ENCODE measurements at places on chromosomes 6 and 20.

GRCh38 chr6:43717822-43718221, 30.2 kb upstream of the MRPS18A start:
- no peak for DNase-seq

DNA sequence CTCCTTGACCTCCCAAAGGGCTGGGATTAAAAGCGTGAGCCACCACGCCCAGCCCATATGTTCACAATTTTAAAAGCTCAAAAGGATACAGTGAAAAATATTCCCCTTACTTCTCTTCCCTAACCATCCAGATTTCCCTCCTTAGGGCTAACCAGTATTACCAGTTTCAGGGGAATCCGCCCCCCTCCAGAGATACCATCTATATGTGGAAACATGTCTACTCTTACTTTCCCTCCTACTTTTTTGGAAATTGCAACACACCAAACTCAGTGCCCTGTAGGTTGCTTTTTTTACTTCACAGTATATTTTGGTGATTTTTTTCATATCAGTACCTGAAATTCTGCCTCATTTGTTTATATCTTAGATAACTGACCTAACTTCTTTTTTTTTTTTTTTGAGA, 6.9 kb upstream of the RPL10A start:
- no peak for DNase-seq

- DNase-seq: no peak
Observed at GRCh38 chr6:20158676-20159075, 53.6 kb downstream of the MBOAT1 start.

DNA sequence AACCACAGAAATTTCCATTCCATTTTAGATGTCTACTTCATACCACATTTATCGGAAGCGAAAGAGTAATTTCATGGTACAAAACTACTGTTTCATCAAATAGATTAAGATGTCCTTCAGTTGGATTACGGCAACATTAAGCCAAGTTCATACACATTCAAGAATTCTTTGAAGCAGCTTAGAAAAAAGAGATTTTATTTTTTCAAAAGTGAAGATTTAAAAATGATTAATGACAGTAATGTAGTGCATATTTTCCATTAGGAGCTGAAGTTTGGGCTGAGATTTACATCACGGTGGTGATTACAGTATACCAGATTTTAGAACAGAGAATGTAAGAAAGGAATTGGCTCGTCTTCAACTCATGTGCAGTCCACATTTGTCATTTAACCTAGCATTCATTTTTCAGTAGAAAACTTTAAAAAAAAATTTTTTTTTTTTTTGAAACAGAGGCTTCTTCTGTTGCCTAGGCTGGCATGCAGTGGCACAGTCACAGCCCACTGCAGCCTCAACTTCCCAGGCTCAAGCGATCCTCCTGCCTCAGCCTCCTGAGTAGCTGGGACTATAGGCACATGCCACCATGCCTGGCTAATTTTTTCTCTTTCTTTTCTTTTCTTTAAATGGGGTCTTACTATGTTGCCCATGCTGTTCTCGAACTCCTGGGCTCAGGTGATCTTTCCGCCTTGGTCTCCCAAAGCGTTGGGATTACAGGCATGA, 1.9 kb downstream of the SYNJ2 start:
- DNase-seq: no peak

- no peak for DNase-seq
Observed at GRCh38 chr20:56764671-56765070, 135.6 kb downstream of the TFAP2C start.

GRCh38 chr6:707576-708236, 14.8 kb upstream of the EXOC2 start:
- no peak for DNase-seq
